ENCODE measurements at places on chromosomes 13 and 19.

DNA sequence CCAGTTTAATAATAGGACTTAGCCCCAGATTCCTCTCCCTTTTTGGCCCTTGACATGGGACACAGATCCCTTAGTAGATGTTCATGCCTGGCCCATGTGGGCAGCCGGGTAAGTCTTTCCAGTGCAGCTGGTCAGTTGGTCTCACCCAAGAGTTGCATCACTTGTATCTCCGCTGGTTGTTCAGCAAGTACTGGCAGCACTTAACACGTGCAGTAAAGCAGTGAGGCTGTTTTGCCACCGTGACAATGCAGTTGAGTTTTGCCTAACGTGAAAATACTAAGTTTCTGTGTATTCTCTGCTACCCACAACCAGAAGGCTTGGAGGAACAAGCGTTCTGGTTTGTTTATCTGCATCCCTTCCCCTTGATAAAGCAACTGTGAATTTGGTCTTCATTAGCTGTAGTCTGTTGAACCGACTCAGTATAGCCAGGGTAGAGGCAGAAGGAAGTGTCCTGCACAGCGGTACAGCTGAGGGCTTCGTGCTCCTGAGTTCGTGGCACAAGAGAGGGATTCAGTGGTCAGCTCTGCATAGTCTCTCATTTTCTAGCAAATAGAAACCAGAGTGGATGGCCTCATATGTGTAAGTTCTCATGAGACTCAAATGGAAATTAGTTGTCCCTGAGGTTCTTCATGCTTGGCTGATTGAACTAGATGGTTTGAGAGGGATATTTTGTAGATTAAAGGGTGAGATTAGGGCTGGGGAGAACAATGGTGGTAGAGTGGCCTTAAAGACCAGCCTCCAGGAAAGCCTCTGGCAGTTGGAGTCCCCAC lies 50.3 kb downstream of the ARHGEF7 start:
- no peak for DNase-seq

- no peak for DNase-seq
Measured at GRCh38 chr13:39510316-39510695, 92.7 kb downstream of the LHFPL6 start.

GRCh38 chr19:42548552-42548951 lies 20.3 kb upstream of the CEACAM1 start:
- DNase-seq, result no peak

- DNase-seq, result no peak
Measured at GRCh38 chr19:35528218-35529038, at the start of gene SBSN. TSS of gene SBSN (minus strand) at chr19:35528311. CDS start at chr19:35528281, 30 bp downstream.

- no peak for DNase-seq
Measured at GRCh38 chr13:99990126-99990977, 8.8 kb downstream of the ZIC2 start.

DNA sequence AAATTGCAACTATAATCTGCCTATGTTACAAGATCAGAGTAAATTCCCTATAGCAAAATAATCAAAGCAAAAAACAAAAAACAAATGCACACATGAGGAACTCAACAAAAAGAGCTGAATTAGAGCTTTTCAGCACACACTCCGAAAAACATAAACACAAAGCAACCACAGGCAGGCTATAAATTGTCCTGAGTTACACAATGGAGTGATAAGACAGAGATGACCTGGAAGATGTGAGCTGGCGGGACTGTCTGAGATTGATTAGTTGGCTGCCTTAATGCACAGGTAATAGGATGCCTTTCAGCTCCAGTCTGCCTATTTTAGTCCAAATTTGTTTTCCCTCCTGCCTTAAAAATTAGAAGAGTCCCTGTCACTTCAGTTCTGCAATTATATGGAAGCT lies 159.0 kb upstream of the FNDC3A start:
- no peak for DNase-seq

DNA sequence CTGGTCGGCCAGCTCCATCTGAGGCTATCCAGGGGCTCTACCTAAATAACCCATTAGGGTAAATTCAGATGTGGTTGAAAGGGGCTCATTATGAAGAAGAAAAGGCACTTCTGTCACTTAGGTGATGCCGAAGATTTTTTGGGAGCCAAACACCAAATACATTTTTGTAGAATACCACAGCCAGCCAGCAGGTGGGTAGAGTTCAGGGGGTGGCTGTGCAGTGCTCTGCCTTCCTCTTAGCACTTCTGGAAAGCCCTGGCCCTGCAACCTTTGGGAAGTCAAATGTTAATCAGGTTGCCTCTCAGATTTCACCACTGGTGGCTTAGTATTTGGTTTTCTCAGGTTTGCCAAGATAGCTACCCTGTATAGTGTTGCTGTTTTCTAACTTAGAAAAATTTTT lies 18.5 kb upstream of the GPR18 start:
- no peak for DNase-seq

DNA sequence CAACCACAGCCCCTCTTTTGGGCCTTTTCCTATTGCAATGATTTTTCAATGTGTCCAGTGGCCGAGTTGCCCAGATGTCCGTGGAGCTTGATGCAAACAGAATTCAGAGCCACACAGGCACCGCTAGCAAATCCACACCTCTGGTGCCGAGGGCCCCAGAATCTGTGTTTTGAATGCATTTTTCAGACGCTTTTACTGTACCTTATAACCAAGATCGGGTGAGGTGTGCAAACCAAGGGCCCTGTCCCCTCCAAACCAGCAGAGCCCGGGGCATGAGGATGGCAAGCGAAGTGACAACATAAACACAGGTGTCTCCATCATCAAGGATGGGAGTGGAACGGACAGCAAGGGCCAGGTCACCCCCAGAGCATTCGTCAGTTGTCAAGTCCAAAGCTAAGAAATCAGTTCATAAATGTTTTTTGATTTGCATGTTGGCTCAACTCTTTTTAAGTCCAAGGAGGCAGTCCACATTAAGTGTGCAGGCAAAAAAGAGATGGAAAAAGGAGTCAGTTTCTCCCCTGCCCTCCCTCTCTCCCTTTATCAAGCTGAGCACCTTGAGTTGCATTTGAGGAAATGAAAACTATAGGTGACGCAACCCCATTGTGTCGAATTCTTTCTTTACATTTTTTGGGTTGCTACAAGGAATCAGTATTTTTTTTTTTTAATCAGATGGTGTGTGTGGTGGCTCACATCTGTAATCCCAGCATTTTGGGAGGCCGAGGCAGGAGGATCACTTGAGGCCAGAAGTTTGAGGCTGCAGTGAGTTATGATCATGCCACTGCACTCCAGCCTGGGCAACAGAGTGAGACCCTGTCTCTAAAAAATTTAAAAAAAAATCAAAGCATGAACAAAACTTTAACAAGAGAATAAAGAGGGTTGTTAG lies 2.9 kb downstream of the CCDC8 start:
- no peak for DNase-seq

DNA sequence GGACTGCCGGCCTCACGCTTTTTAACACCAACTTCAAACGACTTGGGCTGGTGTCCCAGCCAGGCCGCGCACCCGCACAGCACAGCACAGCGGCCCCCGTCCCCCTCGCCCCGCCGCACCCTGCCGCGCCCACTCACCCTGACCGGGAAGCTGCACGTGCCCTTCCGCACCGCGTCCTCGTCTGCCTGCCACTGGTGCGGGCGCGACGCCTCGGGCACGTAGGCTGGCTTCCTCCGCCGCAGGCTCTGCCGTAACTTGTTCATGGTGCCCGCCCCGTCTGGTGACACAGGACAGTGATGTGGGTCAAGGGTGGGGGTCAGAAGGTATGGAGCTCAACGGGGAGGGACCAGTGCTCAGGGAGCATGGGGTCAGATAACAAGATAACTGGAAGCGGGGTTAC lies 6.2 kb downstream of the NUMBL start:
- DNase-seq, result no peak

DNA sequence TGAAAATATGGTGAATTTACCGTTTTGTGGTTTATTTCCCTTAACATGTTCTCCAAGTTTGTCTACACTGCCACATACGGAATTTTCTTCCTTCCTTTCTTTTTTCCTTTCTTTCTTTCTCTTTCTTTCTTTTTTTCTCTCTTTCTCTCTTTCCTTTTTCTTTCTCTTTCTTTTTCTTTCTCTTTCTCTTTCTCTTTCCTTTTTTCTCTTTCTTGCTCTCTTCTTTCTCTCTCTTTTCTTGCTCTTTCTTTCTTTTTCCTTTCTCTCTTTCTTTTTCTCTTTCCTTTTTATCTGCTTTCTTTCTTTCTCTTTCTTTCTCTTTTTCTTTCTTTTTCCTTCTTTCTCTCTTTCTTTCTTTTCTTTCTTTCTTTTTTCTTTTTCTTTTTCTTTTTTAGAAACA lies 1962.3 kb upstream of the PCDH20 start:
- DNase-seq, result no peak

GRCh38 chr19:39941151-39941550 lies 6.7 kb upstream of the FCGBP start:
- no peak for DNase-seq

GRCh38 chr13:28603043-28603664 lies 55.8 kb upstream of the POMP start:
- no peak for DNase-seq

DNA sequence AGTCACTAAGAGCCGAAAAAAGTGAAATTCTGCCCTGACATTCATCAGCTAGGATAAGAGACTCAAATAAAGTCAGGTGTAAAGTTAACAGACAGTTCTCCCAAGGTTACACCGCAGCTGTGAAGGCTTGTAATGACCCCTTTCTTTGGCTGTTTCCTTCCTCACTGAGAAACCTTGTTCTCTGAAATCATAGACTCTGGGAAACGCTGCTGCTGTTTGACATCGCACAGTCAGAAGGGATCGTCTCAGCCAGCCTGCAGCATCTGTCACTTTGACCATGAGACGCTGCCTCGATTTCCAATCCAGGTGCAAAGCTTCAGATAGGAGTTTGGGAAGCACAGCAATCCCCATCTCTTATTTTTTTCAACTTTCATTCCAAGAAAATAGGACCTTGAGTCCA lies 678 bp downstream of the BCAT2 start:
- DNase-seq, result no peak

DNA sequence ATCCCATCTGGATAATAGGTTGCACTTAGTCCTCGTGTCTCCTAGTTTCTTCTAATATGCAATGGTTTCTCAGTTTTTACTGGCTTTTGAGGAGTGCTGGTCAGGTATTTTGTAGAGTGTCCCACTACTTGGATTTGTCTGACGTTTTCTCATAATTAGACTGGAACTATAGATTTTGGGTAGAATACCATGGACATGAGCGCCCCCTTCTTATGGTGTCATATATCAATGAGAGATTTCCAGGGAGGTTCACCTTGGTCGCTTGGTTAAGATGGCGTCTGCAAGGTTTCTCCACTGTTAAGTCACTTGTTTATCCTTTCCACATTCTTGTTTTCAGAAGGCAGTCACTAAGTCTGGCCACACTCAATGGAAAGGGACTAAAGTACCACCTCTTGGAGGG lies 6.7 kb downstream of the SOHLH2 start:
- no peak for DNase-seq

DNA sequence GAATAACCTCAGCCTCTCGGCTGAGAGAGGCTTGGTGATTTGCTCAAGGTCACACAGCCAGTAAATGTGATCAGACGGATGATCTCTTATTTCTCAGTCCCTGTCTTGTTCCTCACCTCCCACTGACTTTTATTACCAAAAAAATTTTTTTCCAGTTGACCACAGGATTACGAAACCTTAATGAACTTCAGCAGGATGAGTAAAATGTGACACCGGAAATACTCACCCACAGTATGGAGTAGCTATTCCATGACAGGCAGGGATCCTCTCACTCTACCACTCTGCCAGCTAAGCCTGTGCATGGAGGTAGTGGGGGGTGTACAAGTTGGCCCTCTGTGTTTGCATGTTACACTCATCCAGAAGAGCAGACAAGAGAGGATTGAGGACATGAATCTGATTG lies 916.4 kb downstream of the UQCRFS1 start:
- no peak for DNase-seq

DNA sequence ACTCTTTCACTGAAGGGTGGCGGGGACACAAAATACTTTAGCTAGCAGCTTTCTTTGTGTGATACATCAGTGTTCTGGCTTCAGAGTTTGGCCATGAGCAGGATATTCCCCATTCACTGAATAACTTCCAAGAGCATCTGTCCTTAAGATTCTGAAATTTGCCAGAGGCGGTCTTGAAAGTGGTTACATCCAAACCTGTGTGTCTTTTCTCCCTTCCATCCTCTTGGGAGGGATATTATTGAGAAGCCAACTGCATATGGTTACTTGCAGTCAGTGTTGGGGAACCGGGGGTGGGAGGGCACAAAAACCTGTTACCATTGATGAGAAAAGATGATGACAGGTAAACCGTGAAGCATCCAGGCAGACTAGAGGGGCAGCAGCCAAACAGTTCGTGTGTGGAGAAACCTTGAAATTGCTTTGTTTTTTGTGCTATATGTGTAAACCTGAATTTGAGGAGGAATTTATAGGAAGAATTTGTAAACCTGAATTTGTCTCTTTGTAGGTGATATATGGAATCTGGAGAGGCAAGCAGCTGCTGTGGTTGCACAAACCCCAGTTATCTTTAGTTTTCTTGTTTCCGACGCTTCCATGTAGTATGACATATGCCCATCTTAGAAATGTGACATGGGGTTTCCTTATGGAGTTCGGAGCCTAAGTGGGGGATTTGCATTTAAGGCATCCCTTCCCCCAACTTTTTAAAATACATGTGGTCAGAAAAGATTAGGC lies 104.8 kb downstream of the WDFY2 start:
- no peak for DNase-seq

DNA sequence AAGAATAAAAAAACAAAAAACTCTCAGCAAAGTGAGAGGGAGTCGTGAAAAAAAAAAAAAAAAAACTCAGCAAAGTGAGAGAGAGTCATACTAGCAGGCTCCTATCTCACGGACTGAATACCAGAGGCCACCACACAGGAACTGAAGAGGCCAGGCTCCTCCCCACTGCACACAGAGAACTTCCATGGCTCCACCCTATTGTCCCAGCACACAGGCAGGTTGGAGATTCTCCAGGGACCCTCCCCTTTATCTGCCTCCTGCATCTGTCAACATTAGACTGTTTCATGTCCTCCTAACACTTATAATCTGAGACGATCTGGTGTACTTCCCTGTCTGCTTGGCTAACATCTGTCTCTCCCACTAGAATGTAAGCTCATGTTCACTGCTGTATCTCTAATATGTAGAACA lies 37.0 kb upstream of the FARP1 start:
- no peak for DNase-seq

DNA sequence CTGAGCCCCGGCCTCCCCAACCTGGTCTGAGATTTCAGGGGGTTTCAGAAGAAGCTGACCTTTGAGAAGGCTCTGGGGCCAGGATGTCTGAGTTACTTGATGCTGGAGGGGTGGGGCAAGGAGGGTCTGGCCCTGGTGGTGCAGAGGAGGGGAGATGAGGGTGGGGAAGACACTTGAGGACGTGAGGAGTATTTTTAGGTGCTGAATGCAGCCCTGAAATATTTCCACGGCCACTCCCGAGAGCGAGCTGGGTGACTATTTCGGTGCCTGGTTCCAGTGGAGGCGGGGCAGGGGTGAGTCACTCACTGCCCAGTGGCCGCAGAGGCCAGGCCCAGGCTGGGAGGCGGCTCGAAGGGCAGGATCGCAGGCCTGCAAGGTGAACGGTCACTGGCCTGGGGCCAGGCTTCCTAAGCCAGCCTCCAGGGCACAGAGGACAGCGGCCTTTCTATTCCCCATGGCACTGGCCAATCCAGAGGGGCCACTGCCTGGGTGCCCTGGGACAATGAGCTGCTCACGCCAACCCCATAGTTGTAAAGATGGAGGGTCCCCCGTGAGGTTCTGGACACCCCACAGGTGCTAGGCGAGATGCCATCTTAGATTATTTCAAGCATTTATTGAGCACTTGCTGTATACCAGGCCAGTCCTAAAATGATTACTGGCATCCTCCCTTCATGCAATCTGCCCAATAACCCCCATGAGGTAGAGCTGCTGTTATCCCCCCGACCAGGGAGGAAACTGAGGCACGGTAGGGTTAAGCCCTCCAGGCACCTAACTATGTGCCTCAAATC lies 19.7 kb upstream of the JUND start:
- DNase-seq, result no peak
